ENCODE measurements at places on chromosomes 11 and 22. TPM values are rescaled to one million over a fixed set of nuclear protein-coding genes. Genes with fewer than 3 reads are reported as not detected.

- DNase-seq = no peak
Observed at GRCh38 chr11:16778876-16779275, 40.4 kb downstream of the C11orf58 start.

DNA sequence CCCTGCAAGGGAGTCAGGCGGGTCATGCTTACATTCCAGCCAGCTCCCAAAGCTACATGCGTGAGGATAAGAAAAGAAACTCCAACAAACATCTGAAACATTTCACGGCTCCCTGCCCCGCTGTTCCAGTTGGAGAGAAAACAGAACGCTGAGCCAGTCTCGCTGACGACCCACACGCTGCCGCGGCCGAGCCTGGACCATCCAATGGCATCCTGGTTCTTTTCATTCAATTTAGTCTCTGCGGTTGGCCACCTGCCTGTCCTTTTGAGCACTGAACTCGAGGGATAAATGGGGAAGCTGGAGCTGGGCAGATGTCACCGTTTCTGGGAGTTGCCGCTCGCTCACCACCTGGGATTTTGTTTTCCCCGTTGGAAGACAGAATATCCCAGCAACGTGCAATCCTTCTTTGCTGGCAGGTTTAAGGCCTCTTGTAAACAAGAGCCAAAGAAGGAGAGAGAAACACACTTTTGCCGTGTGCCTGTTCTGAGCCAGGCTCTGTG lies 45.3 kb upstream of the SHISAL1 start:
- DNase-seq = no peak

The KRTAP5-7 gene
- polyA plus RNA-seq = not detected

- DNase-seq = no peak
Observed at GRCh38 chr11:120285256-120285655, 39.8 kb upstream of the TLCD5 start.

The RIMBP3B gene
- polyA plus RNA-seq = 0.14 TPM

GRCh38 chr11:134987822-134988221 lies 575.8 kb upstream of the B3GAT1 start:
- no peak for DNase-seq

- no peak for DNase-seq
Observed at GRCh38 chr22:48178536-48178935, 1416.1 kb downstream of the TBC1D22A start.

GRCh38 chr22:29359469-29359868 lies 28.9 kb downstream of the AP1B1 start:
- no peak for DNase-seq

The CSRP3 gene
- not detected for polyA plus RNA-seq

DNA sequence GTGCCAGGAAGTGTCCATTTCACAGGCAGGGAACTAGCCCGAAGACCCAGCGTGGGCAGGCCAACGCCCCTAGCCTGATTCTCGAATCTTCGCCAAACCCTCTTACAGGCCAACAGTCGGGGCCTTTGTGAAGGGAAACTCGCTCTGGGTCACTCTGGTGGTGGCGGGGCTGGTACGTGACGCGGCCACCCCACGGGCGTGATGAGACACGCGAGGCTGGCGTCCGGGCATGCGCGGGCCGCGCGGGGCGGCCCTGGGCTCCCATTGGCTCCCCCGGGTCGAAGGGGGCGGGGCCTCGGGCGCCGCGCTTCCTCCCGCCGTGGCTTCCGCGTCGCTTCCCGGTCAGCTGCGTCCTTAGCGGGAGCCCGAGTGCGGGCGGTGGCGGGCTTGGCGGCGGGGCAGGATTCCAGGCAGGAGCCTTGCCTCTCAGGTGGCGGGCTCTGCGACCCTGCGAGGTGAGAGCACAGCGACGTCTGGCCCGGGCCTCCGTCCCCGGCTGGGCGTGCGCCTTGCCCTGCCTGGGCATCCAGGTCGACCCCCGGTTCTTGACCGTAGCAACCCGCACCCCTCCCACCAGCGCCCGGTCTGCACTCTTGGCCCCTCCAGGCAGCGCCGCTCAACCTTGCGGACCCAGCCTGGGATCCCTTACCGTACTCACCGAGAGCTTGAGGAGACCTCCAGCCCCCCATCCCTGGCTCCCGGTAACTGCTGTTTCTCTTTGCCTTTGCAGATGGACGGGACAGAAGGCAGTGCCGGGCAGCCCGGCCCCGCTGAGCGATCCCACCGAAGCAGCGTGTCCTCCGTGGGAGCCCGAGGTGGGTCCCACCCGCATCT lies at the start of gene FRMD8:
TSS of gene FRMD8 (plus strand) at position 331 of the 834 bp plus-strand sequence. CDS start at position 731, 400 bp downstream.
- no peak for DNase-seq

The SAA4 gene
- polyA plus RNA-seq = not detected

- DNase-seq = no peak
Observed at GRCh38 chr11:2697866-2698265, 1.9 kb downstream of the KCNQ1OT1 start.

DNA sequence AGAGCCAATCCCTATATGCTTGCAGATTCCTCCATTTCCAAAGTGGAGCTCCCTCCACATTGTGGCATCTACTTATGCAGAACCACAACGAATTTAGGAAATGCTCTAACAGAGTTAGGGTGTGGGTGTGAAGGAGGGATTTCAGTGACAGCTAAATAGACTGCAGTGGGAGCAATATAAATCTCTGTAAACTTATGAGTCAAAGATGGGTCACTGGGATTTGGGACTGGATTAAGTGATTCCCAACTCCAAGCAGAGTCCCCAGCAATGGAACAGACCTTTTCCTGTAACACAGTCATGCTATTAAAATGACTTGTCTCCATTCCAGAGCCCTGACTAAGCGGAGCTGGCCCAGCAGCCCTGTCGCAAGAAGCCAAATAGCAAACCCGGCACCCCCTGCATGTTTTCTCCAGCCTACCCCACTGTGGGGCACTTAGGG lies 36.6 kb downstream of the RPL27A start:
- peak; percentile 73 for DNase-seq

The RAB36 gene
- 3.5 TPM for polyA plus RNA-seq

- DNase-seq = no peak
Observed at GRCh38 chr11:118084247-118084646, 2.5 kb downstream of the SMIM35 start.

The GLYAT gene
- not detected for polyA plus RNA-seq

The SLC25A22 gene
- polyA plus RNA-seq = 11.5 TPM

- DNase-seq = no peak
Observed at GRCh38 chr11:35090125-35090524, 48.8 kb upstream of the CD44 start.

DNA sequence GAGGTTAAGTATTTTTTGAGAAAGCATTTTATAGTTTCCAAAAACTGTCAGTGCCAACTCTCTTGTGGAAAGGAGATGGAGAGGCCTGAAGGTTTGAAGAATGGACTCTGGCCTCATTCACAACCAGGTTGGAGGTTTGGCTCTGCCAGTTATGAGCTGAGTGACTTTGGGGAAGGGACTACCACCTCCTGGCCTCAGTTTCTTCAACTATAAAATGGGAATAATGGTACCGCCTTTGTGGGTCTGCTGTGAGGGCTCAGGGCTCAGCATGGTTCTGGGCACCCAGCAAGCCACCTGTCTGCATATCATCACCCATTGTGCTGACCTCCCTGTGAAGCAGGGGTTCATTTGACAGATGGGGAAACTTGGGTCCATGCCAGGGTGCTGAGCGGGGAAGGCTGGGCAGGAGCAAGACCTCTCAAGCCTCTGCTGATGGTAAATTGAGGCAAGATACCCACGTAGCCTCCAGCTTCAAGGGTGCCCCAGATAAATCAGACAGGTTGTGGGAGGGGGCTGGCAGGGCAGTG lies 3.5 kb upstream of the LIF start:
- DNase-seq = no peak

DNA sequence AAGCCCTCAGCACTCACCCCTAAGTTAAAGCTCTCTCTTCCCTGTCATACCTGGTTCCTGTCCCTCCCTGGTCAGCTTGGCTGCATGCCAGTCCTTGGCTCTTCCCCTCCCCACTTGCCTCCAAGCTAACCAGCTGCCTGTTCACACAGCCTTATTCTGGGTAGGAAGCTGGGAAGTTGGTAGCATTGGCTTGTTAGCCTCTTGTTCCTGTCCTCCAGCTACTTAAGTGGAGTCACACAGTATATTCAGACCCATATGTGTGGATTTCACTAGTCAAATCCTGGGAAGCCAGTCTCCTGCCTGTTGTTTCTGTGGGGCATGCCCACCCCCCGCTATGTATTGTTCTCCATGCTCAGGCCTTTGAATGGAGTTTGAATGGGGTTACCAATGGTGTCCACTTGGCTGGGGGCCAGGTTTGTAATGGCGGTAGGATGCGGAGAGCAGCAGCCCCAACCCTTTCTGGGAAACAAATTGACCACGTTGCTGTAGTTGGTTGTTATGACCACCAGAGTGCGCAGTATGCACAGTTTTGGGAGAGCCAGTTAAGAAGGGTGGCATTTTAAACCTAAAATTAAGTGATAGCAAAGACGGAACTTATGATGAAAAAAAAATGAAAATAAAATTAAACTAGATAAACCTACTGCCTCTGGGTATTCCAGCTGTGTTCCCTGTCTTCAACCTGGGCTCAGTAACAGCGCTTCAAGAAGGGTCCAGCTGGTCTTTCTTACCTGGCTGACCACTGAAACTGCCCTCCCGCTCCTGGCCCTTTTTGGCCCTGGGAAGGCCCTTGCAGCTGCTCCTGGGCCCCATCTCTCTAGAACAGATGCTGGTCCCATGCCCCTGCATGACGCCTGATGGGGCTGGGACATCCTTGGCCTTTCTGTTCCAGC lies 10.7 kb upstream of the RPS3 start:
- peak; percentile 45 for DNase-seq

DNA sequence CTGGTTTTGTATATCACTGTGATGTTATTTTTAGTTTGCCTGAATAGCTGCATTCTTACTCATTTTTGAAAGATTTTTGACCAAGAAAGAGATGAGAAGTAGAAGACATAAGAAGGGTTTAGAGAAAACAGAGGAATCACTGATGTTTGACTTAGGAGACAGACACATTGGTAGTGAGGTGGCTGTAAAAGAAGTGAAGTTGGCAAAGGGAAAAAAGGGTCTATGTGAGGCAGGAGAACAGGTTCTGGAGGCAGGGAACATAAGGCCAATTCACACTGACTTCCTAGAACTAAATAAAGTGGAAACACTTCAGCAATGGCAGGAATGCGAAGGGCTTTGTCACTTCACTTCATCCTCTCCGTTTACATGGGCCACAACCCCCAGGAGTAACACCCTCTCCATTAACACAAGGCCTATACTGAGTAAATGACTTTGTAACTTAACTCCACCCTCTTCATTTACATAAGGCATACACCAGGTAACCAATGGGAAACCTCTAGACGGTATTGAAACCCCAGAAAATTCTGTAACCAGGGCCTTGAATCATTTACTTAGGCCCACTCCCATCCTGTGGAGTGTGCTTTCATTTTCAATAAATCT lies 36.5 kb downstream of the CTSC start:
- DNase-seq = no peak

DNA sequence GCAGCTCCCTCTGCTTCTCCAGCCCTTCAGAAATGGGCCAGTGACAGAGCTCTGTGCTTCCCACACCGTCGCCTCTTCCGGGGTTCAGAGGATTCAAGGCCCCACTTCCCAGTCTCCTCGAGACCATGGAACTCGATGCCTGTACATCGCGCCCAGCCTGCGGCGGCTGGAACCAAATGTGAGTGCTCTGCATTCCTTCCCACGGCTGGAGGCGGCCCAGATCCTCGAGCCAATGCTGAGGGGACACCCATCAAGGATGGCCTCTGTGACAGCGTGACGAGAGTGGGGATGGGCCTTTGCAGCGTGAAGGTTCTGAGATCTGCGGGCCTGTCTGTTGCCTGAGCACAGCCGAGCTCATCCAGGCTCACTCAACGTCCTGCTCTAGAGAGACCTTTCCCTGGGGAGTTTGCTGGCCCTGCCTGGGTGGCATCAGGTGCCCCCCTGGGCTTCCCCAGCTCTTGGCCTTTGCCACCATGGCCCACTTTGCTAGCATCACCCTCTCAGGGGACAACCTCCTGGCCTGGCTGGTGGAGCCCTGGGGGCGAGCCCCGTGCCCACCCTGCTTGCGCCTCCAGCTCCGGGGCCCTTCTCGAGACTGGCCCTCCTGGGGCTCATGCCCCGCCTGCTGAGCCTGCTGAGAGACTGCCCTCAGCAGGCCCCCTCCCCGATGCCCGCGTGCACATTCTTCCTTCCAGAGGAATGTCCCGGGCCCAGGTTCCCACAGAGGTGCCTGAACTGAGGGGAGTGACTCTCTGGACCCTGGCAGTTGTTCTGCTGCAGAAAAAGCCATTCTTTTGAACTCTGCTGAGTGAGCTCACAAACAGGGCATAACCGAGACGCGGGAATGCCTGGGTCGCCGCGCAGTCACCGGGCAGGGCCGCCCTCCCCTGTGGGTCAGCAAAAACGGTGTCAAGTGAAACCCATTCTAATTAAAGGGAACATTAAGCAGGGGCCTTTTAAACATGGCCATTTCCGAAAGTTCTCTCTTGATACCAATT lies 7.3 kb upstream of the MYEOV start:
- DNase-seq = no peak

- no peak for DNase-seq
Observed at GRCh38 chr11:133053124-133053776, 479.1 kb downstream of the OPCML start.

DNA sequence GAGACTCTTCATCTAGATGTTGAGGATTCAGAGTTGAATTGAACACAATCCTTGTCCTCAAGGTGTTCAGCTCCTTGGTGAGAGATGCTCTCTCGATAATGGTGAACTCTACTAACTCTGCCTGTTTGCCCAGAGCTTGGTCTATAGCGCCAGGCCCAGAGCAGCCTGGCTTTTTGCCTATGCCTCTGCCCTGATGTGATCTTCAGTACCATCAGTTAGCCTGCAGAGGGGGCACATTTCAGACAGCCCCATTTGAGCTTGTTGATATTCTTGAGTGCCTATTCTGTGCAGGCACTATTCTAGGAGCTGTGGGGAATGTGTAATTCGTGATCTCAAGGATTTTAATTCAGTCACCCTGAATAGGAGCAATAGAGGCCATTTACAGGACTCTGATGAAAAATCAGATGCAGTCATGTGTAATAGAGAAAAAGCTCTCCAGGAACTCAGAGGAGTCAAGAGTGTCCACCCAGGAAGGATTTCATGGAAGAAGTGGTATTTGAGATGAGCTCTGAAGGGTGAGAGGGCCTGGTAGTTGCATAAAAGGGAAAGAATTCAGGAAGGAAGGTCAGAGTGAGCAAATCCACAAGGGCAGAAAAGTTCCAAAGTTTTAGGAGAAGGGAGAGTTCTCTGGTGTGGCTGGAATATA lies 19.3 kb downstream of the GTPBP1 start:
- DNase-seq = no peak

The OR52E8 gene
- polyA plus RNA-seq = not detected

GRCh38 chr22:23178512-23179254 lies 1.6 kb upstream of the BCR start:
- DNase-seq = no peak

DNA sequence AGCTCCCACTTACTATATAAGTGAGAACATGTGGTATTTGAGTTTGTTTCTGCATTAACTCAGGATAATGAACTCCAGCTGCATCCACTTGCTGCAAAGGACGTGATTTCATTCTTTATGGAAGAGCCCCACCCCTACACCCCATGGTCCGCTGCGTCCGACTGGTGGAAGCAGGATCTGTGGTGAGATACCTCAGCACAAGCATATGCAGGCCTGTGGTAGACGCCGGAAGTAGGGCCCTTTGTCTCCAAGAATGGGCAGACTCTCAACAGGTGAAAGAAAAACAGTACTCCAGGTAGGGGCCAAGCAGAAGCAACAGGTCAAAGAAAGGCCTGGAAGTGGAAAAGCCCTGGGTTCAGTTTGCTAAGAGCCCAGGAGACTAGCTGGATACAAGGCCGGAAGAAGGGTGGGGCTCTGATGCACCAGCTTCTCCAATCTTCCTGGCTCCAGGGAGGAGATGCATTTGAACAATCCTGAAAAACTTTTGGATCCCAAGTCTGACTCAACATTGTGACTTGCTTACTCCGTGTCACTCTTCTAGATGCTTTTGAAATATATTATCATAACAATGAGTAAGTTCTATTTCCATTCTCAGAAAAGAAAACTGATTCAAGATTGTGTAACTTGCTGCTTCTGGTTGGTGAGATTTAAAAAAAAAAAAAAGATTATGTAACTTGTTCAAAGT lies 30.4 kb downstream of the NEAT1 start:
- DNase-seq = no peak
